ENCODE measurements at places on chromosomes 3 and 15.

DNA sequence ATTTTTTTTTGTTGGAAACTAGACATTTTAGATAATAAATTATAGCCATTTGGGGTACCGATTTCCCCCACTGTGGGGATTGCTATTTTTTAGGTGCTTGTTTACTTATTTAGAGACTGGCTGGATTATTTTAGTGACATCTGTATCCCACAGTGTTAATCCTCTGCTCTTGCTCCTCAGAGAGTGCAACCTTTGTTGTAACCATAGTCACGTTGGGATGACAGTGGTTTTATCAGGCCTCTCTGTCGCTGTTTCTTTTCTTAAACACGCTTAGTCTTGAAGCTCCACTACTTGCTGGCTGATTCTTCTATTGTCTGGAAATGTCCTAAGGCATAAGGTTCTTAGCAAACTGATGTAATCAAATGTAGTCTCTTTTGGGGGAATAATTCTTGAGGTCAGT lies 451.6 kb upstream of the SEMA6D start:
- DNase-seq = no peak

GRCh38 chr3:53593611-53594010 lies 99.2 kb downstream of the CACNA1D start:
- DNase-seq = no peak

DNA sequence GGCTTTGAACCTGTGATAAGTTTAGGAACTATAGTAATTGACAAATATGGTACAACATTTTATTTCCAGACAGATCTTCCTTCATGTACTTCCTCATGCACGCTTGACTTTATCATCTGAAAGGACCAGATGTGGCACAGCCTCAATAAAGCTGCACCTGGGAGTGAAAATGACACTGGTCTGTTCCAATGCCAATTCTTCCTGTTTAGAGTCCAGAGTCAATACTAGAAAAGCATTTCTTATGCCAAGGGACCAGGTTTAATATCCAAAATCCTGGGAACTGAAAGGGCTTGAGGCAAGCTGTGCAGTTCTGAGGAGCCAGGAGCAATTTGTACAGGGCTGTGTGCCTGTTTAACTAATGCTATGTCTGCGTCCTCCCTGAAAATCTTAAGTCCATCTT lies 15.3 kb downstream of the DPH6 start:
- DNase-seq = no peak

DNA sequence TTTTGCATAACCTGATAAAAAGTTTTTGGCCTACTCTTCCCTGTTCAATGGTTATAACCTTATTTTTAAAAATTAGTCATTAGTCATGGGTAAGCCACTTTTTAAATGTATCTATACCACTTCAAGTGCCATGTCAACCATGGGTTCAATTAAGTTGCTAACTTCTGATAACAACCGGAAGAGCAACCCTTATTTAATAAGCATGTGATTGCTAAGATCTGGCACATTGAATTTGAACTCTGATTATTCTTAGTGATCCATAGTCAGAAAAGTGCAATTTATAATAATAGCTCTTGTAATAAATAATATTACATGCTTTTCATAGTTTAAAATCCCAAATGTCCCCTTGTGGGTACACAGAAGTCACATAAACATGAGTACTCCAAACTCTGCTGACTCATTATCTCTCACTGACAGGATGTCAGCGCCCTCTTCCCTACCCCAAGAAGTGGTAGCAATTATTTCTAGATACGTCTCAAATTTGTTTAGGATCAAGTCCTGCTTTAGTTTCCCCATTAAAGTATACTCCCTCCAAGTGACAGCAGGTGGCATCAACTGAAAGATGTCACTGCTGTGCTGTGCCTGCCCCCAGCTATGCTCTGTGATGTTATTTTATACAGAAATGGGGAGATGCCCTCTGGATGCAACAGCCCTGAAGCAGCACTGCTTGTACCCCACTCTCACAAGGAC lies 18.6 kb downstream of the SAMD7 start:
- no peak for DNase-seq

DNA sequence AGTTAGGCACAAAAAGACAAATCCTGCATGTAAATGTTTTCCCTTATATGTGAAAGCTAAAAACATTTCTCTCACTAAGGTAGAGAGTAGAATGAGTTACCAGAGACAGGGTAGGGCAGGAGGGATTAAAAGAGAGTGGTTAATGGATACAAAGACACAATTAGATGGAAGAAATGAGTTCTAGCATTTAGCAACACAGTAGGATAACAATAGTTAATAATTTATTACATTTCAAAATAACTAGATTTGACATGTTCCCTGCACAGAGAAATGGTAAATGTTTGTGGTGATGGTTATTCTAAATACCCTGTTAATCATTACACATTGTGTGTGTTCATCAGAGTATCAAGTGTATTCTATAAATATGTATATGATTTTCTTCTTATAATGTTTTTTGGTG lies 1400.7 kb downstream of the OTOL1 start:
- DNase-seq = no peak

DNA sequence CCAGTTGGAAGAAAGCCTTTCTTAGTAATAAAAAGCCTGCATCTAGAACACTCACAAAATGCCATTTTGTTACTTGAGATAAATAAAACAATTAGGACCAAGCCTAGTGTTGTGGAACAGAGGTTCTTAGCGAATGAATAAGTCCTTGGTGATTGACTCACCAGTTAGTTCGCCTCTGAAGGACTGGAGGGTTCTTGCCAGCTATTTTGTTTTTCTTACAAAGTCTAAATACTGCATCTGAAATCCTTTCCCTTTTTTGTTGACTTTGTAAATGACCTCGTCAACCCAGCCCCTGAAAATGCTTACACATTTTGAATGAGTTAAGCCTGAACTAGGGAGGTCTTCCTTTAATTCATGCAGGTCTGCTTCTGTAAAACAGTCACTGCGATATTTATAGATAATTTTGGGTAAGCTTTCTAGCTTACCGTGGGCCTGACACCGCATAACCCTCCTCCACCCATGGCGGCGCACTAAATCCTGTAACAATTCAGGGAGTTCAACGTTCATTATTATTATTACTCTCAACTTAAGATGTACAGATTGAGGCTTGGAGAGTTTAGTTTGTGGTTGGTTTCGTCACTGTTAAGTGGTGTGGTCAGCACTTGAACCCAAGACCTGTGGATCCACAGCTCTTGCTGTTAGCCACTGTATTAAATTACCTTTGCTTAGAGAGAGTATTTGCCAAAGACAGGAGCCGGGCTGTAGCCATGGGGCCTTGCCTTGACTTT lies 45.0 kb upstream of the SACM1L start:
- peak; percentile 72 for DNase-seq

DNA sequence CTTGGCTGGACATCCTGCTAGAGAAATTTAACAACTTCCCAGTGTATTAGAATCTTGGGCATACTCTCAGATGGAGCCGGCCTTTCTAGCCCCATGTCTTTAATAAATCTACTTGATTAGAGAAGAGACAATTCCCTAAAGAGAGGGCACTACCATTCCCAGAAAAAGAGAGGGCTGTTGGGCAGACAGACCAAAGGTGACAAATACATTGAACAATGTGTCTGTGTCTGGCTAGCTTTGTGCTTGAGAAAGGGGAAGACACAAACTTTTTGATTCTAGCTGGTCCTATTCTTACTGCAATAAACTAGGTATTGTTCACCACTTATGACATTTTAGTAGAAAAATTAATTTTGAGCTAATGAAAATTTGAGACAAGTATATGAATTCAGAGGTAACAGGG lies 57.7 kb downstream of the DUT start:
- no peak for DNase-seq

GRCh38 chr3:104676241-104676640 lies 690.5 kb upstream of the ALCAM start:
- DNase-seq = peak; percentile 35

DNA sequence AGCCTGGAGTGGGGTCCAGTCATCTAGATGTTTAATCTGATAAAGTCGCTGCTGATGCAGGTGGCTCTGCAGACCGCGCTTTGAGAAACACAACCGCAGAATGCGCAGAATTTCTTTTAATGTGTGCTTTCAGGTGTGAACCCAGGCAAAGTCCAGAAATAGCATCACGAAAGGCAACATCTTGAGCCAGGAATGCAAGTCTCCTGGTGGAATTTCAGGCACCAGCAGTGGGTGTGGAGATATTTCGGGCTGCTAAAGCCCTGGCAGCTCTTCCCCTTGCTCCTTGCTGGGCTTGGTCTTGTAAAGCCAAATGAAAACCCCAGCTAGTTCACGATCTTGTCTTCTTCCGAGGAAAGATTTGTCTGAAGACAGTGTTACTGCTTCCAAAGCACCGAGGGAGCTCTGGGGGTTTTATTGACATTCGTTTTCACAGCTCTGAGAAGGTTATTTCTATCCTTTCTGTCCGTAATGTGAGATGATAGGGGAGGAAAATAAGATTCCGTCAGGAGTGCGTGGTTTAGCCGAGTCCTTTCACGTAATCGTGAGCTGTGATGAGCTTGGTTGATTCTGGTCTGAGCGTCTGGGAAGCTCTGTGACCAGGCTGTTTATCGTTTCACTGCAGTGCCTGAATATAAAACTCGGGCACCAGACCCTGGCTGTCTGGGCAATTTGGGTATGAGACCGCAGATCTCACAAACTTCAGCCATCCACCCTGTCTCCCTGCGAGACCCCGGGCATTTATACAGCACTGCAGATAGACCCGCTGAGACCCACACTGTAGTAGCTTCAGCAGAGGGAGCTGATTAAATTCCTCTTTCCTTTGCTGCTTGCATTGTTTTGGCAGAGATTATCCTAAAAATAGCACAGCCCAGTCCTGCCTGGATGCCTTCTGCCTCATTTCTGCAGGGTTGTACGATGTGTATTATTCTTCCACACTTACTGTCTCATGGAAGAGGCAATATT lies 67.0 kb upstream of the SLC25A26 start:
- DNase-seq = peak; percentile 48

DNA sequence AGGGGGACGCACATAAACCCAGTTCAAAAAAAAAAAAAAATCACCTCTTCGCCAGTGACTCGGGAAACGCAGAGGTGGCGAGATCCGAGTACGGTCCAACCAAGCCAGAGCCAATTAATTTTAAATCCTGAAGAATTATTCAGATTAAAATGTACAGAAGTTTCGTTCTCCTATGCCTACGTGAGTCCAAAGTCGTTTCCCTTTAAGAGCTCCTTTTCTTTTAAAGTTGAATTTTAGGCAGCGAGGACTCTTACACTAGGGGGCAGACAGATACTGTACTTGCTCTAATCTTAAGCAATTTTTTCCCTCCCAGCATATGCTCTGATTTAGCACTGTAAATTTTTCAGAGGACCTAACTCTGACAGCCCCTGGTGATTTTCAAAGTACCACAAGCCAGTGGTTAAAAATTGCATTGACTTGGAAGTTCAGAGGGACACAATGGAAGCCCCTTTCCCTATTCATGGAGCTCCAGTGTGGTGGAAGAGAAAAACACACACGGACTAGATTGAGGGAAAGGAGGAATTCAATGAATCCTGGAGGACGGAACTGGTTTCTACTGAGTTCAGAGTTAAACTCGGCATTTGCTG lies 3.3 kb upstream of the NR2F2 start:
- peak; percentile 72 for DNase-seq

- peak; percentile 39 for DNase-seq
Measured at GRCh38 chr15:74964794-74965193, 8.2 kb upstream of the RPP25 start.

GRCh38 chr3:124793054-124793739 lies 62.9 kb downstream of the UMPS start:
- DNase-seq = no peak

DNA sequence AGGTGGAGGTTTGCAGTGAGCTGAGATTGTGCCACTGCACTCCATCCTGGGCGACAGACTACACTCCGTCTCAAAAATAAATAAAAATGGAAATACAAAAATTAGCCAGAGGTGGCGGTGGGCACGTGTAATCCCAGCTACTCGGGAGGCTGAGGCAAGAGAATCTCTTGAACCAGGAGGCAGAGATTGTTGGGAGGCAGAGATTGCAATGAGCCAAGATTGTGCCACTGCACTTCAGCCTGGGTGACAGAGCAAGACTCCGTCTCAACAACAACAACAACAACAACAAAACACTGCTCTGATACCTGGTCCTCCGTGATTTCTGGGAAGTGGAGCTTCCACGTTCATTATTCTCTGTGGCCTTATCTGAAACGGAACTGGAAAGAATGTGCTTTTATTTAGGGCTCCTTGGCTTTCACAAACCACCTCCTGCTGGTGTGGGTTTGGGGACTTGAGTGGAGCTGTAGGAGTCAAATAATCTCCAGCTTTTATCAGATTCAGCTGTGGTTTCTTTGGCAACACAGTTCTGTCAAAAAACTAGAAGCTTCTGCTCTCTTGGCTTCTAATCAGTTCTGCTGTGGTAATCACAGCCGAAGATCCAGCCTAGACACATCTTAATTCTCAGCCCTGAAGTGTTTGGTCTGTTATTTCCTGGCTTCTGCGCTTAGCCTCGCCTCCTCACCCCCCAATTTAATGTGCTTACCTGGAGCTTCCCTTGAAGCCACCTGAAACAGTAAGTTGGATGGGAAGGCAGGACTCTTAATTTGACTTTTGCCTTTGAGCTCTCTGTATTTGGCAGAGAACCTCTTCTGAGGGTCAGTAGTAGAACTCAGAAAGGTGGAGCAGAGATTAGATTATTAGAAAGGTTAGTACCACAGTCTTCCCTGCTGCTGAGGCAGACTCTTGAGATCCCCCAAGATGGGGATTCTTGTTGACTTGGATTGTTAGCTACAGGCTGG lies 21.4 kb downstream of the IRAK2 start:
- no peak for DNase-seq

GRCh38 chr3:87833039-87833377 lies 225.8 kb downstream of the CGGBP1 start:
- no peak for DNase-seq

- no peak for DNase-seq
Measured at GRCh38 chr15:44713006-44713966, 2.0 kb downstream of the B2M start.

DNA sequence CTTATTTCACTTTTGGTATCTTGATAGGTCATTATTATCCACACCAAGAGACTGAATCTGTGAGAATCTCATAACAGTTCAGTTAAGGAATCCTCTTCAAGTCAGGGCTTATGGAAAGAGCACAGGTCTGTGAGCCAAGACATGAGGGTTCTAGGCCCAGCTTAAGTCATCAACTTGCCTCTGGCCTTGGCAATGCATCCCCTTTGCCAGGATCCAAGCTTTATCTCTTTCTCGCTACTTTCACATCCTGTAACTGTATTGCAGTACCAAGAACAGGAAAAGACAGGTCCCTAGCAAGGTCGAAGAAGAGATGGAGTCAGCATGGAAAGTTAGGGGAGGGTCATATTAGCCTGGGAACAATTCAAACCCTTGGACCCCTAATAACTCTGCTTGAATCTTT lies 13.5 kb upstream of the APOD start:
- DNase-seq = no peak

DNA sequence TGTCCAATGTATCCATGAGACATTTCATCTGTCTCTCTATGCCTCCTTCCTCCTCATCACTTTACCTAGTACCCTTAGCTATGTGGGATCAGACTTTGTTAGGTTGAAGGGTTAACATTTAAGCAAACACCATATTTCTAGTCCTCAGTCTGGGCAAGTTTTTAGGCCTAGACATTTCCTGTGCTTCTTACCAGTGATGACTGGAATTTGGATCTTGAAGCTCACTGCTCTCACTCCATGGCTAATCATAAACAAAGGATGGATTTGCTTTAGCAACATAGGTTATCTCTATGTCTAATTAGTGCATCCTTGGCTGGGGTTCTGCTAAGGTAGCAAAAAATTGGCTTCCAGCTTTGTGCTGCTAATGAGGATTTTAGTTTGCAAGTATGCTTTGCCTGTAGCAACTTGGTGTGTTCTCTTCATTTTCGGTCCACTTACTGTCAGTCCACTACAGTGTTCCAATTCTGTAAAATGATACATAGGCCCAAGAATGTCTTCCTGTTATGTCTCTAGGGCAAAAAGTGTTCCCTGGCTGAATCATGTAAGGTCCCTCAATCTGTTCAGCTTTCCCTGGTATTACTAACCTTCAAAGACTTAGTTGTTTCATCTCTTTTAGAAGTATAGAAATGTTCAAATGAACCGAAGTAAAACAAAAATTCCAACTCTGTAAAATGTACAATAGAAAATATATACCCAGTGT lies 615.4 kb downstream of the CADM2 start:
- peak; percentile 28 for DNase-seq
